Ovary (tissue), 10 donors: ENCODE measurements at places on chromosomes 5 and 9.

DNA sequence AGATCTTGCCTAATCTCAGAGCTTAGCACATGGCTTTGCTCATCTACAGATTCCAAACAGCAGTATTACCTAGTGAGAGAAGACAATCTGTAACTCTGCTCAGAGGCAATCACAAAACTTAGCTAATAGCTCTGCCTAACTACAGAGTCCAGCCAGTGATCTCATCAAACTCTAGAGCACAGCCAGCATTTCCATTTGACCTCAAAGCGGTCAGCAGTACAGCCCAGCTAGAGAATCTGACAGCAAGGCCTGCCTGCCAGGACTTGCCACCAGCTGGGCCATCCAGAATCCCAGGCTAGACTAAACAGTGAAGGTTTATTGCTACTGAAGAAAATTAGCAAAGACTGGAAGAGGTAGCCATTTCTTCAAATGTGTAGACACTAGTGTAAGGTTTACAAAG lies 217.9 kb upstream of the VLDLR start:
- no peak for DNase-seq

GRCh38 chr9:96818533-96818932 lies 35.8 kb downstream of the ZNF782 start:
- DNase-seq: no peak

DNA sequence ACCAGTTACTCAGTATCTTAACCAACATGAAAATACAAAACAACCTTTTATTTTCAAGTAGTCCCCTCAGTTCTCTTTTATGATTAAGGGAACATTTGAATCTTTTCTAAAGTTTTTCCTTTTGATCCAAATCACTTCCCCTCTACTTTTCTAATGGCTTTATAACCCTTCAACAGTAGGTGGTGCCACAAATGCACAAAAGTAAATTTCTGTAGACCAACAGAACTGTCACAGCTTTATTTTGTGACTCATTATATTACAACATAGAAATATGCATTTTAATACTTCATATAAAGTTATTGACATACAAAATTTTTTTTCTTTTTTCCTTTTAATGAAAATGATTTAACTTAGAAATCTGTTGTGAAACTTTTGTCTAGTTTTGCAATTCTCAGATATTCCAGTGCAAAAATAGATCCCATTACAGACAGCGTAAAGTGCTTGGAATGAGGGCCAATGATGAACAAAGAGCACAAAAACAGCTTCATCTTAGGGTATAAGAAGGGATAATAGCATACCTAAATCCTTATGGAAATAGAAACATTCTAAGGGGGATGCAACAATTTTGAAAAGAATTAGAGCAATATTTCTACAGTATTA lies 17.0 kb downstream of the NIPSNAP3B start:
- no peak for DNase-seq

- DNase-seq: no peak
Measured at GRCh38 chr5:73295447-73295846, 122.5 kb downstream of the TMEM174 start.

DNA sequence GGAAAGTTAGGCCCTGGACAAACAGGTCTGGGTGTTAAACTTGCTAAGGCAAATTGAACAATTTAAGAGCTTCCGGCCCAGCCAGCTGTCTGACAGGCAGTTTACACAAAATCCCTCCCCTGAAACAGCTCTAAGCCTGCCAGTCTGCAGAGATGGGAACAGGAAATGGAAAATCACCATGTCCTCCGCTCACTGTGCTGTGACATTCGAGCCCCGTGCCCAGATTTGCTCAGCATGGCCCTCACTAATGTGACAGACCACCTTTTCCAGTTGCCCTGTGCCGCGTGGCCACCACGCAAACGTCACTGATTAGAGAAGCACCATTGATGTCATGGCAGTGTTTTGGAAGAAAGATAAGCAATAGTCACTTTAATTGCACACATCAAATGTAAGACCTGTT lies 41.0 kb downstream of the CCNJL start:
- DNase-seq: no peak

DNA sequence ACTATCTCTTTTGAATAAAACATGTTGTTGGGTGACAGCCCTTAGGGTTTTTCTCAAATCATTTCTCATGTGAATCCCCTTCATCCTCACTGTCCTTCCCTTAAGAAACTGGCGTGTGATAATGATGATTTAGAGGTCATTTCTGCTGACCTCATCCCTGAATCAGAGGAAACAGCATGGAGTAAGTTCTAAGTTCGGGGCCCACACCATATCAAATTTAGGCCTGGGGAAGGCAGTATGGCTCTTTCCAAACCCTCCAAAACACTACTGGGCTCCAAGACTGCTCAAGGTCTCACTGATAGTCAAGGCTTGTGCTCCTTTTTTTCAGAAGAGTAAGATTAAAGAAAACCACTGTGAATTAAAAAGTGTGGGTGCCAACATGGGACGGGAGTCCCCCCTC lies 872 bp upstream of the SMIM3 start:
- no peak for DNase-seq

DNA sequence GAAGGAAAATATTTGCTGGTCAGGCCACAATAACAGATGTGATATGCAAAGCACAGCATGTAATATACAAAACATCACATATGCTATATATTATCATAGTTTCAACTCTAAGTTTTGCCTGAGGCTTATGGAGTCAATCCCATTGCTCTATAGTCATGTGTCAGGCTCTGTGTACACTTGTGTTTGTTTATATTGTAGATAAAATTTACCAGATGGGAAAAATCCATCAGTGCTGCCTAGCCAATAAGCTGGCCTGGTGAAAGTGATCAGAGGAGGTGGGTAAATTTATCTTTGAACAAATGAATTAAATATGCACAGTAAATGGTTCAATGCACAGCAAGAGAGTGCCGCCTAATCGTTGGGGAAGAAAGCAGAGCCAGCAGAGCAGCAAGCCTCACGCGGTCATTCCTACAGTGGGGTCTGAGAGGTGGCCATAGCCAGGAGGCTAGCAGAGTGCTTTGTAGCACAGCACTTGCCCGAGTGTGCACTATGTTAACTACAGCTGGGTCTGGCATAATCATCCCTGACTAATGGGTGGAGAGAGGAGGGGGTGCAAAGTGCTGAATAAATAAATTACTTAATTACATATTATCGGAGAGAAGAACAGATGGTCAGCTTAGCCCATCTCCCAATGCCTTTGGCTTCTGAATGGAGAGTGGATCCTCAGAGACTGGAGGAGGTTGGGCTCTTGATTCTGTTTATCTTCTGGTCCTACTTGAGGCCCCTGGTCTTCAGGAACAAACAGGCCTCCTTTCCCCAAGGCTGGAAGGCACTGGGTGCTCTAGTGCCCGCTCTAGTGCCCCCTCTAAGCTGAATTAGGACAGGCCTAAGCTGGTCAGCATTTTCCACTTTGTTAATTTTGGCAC lies 153.5 kb downstream of the MAT2B start:
- DNase-seq: no peak

DNA sequence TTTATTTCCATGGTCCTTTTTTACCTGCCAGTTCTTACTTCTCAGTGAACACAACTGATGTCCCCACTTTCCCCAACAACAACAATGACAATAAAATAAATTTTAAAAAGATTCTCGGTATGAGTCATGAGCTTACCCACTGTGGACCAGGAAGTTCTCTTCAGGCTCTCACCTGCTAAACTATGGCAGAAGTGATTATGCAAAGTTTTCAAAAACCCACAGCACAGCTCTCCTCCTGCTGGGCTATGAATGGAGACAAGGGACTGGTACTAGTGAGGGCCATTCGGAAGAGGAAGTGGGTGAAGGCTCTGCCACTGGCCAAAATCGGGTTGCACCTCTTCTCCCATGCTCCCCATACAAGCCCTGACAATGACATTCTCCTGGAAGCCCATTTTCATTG lies 429.4 kb downstream of the PIK3R1 start:
- no peak for DNase-seq

DNA sequence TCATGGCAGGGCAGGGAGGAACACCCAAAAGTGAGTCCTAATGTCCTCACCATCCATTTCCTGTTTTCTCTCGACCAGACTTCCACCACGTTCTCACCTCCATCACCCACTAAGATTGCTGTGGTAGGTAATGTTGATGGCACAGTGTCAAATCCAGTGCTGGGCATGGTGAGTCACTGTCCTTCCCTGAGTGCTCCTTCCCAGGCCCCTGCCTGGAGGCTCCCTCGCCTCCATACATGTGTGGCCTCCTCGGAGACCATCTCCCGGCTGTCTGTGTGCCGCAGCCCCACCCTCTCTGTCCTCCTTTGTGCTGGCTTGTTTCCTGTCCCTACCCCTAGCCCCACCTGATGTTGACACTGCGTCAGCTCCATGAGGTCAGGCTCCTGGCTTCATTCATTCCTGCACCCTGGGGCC lies 177.5 kb downstream of the SYK start:
- no peak for DNase-seq

GRCh38 chr5:131224387-131225201 lies 39.3 kb upstream of the CDC42SE2 start:
- DNase-seq: no peak

GRCh38 chr9:129489838-129490582 lies 130.9 kb downstream of the C9orf50 start:
- no peak for DNase-seq

- no peak for DNase-seq
Measured at GRCh38 chr5:14928661-14929060, 57.1 kb upstream of the ANKH start.

GRCh38 chr5:93225748-93226147 lies 355.3 kb downstream of the NR2F1-AS1 start:
- DNase-seq: no peak

GRCh38 chr5:96374653-96375052 lies 58.4 kb downstream of the PCSK1 start:
- DNase-seq: no peak

GRCh38 chr5:56405116-56405908 lies 172.2 kb upstream of the ANKRD55 start:
- DNase-seq: no peak

DNA sequence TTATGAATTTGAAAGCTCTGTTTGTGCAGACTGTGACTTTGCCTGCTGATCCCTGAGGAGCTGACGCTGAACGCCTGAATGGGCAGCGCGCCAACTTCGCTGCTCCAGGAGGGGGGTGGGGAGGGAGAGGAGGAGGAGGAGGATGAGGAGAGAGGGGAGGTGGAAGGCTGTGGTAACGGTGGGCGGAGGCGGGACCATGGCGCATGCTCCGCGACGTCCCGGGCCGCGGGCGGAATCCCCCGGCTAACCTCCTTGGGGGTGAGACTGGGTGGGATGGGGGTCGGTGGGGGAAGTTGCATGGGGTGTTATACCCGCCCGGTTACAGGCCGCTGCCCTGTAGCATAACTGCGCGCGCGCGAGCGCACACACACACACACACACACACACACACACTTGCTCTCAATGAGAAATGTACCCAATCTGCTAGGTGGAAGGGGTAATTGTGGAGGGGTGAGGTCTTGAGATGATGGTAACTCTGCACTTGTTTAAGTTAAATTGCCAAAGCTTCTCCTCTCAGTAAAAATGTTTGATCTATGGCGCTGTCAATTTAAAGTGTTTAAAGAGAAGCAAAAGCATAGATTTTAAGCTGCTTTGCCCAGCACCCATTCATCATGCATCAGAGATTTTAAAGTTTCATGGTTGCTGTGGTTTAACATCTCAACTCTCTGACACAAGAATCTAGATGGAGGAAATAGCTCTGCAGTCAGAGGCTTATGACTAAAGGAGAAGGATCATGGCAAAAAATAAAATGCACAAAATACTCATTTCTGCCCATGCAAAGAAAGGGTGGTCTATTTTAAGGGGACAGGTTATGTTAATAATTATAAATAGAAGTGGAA lies 76.6 kb upstream of the TBCA start:
- DNase-seq: peak; percentile 70

- DNase-seq: no peak
Measured at GRCh38 chr5:112551419-112552032, 132.4 kb upstream of the EPB41L4A start.

- DNase-seq: no peak
Measured at GRCh38 chr5:173634465-173634983, 18.1 kb upstream of the BOD1 start.

DNA sequence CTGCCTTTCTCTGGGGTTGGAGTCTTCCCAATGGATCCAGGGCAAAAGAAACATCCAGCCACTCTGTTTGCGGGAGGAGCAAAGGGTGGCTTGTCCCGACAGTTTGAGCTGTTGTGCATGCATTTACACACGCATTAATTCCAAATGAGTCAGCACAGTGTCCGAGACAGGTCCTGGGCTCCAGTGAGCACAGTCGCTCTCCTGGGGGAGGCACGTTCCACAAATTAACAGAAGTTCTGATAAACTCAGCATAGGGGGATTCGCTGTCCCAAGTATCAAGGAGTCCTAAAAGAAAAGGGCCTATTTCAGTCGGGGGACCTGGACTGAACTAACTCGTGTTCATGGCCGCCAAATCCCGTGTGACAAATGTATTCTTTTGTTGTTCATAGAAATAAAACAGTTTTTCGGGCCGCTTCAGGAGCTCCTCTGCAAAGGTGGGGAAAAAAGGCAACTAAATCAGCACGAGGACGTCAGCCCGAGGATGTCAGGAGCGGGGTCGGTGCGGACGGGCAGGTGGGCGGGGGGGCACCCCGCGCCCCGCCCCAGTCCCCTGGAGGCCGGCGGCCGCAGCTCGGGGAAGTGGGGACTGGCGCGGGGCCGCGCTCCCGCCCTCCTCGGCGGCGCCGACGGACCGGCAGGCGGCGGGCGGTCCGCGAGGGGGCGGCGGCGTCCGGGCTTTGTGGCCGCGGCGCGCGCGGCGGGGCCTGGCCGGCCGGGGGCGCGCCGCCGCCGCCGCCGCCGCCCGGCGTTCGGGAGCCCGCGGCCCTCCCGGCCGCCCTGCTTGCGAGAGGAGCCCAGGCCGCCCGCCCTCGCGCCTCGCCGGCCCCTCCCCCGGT lies at the start of gene MSANTD3:
TSS of gene MSANTD3 (plus strand) at position 614 of the 836 bp plus-strand sequence. CDS start 14,796 bp downstream, outside the sequence.
- peak; percentile 75 for DNase-seq

DNA sequence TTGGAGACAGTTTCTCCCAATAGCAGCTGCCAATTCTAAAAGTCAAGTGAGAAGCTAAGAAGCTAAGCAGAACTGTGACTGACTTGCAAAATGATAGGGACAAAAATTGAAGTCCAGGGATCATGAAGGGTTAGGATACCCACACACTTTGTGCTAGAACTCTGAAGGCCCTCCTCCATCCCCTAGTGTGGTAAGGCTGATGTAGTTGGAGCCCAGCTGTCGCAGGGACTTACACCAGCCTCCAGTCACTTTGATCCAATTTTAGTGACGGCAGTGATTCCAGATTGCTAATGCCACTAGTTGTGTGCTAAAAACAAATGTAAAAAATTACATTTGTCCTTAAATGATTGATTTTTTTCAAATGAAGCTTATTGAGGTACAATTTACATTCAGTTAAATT lies 742.7 kb upstream of the ZNF608 start:
- DNase-seq: no peak

- no peak for DNase-seq
Measured at GRCh38 chr9:7523426-7524043, 276.0 kb downstream of the DMAC1 start.

- DNase-seq: no peak
Measured at GRCh38 chr9:4866239-4866969, 73.7 kb downstream of the RCL1 start.

DNA sequence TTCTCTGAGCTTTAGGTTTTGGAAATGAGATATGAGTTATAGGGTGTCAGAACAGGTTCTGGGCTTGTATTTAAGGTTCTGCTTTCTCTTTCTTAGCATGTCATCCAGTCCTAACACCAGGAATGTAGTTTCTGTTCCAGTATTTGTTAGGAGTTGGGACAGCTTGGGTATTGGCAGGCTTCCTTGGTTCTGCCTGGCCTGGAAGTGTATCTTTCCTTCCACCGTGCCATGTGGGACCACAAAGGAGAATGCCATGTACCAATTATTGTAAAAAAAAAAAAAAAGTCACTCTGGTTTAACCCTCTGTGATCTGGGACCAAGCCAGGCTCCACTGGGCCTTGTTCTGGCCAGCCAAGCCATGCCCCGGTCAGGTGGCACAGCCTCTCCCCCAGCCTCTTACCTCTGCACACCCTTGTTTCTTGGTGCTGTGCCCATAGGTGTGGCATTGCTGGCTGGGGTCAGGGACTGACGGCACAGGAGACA lies 47.8 kb downstream of the ARHGAP26 start:
- no peak for DNase-seq
